Renal pelvis (tissue), 12 donors: ENCODE measurements at places on chromosomes 4 and X. TPM values are rescaled to one million over a fixed set of nuclear protein-coding genes. Genes with fewer than 3 reads are reported as not detected.

CLCN4 gene
- 4.2 TPM for polyA plus RNA-seq

GRCh38 chrX:131331152-131331551 lies 42.0 kb upstream of the IGSF1 start:
- DNase-seq: no peak

GPC3 gene
- 1,259 TPM for polyA plus RNA-seq

ALG13 gene
- polyA plus RNA-seq: 66.9 TPM

GRCh38 chr4:8747467-8748235 lies 124.0 kb downstream of the HMX1 start:
- no peak for DNase-seq

DNA sequence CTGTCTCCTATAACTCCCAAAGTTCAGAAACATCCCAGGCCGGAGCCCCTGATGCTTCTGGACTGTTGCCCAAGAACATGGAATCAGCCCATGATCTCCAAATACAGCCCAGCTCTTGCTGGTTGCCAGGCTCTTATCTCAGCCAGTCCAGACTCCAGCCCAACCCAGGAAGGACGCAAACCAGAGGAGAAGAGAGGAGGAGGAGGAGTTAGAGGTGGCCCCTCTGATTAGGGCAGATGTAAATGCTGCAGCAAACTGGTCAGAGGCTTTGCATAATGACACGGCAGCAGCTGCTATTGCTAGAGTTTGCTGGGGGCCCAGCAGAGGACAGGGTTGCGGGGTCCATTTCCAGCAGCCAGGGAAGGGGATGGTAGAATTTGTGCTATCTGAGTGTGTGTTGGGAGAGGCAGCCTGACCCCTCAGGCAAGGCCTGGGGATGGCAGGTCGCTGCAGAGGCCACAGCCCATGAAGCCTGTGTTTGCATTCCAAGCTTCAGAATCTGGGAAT lies 4.2 kb upstream of the OTUD5 start:
- DNase-seq: no peak

- no peak for DNase-seq
Measured at GRCh38 chr4:120105472-120105871, 38.8 kb upstream of the MAD2L1 start.

- no peak for DNase-seq
Measured at GRCh38 chrX:72396117-72396516, 90.4 kb upstream of the CITED1 start.

AFP gene
- polyA plus RNA-seq: 1,749 TPM

DNA sequence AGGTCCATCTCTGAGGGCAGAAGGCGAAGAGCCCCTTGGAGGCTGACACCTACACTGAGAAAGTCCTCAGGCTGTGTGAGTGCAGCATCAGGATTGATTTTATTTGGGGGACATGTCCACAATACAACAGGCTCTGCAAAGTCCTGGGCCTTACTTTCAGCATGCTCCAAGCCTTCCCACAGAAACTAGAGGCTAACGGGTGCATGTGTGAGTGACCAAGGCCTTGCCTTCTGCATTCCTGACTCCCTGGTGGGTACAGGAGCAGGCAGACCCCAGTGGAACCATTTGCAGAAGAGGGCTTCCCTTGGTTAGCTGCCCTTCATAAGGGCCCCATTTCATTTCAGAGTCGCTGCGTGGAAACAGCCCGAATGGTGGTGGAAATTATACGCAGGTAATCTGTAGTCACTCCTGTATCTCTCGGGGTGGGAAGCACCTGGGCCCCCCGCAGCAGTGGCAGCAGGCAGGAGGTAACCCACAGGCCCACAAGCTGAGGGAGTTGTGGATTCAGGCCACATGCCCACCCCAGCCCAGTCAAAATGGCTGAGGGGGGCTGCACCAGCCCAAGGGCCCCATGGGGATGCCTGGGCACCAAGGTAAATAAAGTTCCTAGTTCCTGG lies 37.7 kb downstream of the NSG1 start:
- DNase-seq: no peak

LINC00632 gene
- 14.9 TPM for polyA plus RNA-seq

DNA sequence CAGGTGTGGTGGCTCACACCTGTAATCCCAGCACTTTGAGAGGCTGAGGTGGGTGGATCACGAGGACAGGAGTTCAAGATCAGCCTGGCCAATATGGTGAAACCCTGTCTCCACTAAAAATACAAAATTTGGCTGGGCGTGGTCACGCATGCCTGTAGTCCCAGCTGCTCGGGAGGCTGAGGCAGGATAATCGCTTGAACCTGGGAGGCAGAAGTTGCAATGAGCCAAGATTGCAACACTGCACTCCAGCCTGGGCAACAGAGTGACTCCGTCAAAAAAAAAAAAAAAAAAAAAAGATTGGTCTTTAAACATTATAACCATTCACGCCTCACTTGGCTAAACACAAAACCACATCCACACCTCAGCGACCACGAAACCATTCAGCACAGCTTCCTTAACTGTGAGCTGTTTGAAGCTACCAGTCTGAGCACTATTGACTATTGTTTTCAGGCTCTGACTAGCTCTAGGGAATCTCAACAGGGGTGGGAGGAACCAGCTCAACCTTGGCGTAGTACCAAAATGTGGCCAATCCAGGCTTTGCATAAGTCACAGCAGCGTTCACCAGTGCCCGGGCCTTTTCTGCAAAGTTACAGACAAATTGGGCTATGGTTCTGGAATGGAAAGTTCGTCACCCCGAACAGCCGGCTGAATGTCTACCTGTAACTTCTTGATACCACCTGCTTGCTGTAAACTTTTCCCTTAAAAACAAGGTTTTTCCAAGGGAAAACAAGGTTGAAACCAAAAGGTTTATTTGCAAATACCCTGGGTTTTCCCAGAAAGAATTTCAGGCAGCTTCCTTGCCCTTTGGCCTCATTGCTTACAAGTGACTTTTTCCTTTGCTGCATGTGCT lies 73.6 kb upstream of the DHX15 start:
- no peak for DNase-seq

GRCh38 chr4:183721207-183722081 lies 62.4 kb downstream of the TRAPPC11 start:
- peak; percentile 46 for DNase-seq

DNA sequence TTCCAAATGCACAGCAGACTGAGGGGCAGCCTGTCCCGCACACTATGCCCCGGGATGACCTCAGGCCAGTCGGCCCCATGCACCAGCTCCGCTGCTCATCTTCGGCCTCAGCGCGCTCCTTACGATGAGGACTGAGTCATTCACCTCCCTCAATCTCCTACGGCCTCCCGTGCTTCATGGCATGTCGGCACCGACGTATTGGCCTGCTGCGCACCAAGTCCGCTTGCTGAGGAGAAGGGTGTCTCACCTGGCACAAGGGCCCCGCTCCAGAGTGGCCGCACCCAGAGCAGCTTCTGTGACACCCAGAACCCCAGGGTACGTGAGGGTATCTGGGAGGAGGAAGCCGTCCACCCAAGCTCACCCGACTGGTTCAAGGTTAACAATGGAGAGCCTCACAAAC lies 35.5 kb downstream of the GAK start:
- DNase-seq: no peak

- DNase-seq: no peak
Measured at GRCh38 chr4:184548316-184548647, 73.9 kb upstream of the IRF2 start.

DNA sequence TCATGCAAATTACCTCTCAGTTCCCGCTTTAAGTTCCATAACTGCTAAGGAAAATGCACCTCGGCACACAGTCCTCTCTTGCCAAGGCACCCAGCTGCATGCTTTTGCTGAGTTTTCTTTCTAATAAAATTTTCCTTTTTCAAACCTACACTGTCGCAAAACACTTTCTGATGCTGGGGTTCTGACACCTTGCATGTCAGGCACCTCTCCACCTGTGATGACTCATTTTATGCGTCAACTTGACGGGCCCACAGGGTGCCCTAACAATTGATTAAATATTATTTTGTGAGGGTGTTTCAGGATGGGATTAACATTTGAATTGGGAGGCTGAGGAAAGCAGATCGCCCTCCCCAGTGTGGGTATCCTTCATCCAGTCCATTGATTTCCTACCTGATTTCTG lies 291.0 kb upstream of the STS start:
- no peak for DNase-seq

GRCh38 chr4:77022560-77023179 lies 53.1 kb downstream of the CCNI start:
- DNase-seq: no peak

- no peak for DNase-seq
Measured at GRCh38 chr4:3387943-3388361, 53.8 kb upstream of the HGFAC start.

DNA sequence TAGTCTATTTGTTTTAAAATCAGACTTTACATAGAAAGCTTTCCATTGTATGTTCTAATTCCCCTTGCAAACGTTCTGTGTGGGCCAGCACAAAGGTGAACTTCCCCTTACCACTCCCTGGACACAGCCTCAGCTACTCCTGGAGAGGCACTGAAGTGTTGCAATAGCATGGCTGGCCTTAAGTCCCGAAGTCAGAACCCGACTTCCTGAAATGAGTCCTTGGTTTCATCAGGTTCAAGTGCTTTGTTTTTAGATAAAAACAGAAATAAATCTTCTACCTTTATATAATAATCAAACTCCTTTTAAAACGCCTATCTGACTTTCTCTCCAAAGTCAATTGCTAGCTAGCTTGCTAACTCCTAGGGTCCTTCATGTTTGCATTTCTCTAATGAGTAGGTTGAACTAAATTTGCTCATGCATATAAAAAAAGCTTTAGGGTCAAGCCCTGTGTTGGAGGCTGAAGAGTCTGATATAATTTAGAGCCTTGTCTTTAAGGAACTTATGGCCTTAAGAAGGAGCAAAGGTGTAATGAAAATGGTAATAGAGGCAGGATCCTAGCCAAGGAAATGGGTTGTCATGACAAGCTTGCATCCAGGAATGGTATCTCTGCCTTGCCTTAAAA lies 9.0 kb downstream of the BMP3 start:
- DNase-seq: no peak

- DNase-seq: no peak
Measured at GRCh38 chr4:20248155-20248558, 3.5 kb upstream of the SLIT2 start.

CLNK gene
- 0.61 TPM for polyA plus RNA-seq

SYAP1 gene
- 33.4 TPM for polyA plus RNA-seq

DNA sequence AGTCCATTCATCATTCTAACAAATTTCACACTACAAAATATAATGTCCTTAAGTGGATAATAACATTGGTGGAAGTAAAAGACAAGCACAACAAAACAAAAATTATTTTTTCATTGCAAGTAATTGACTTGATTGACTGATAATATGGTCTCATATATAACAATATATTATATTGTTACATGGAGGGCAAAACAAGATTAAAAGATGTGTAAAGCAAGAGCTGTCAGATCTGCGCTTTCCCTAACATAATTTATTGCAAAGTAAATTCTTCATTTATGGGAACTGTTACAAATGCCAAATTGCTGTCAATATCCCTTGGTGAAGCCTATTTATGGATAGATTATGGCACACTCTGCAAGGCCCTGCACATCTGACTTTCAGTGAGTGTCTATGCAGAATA lies 233.6 kb downstream of the PCDH7 start:
- DNase-seq: no peak

DNA sequence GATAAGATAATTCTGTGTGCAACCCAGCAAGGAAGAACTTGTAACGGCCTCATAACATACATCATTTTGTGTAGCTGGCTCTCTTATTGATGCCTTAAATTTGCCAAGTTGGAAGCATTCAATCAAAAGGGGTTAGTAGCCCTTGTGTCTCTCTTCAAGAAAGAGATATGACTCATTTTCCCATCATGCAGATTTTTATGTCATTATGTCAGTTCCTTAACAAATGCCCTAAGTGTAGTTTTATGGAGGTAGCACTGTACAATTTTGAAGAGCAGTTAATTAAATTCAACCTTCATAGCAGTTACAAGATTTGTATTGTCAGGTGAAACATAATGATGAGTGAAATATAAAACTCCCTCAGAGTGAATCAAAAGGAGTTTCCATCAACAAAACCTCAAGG lies 215.6 kb downstream of the GRIA3 start:
- DNase-seq: no peak

- no peak for DNase-seq
Measured at GRCh38 chr4:43481526-43481925, 589.0 kb downstream of the GRXCR1 start.

- no peak for DNase-seq
Measured at GRCh38 chr4:3753726-3754412, 12.3 kb upstream of the ADRA2C start.

NEUROG2 gene
- not detected for polyA plus RNA-seq

- no peak for DNase-seq
Measured at GRCh38 chr4:188025476-188025875, 29.9 kb downstream of the ZFP42 start.

GRCh38 chr4:31391976-31392375 lies 671.8 kb downstream of the PCDH7 start:
- DNase-seq: no peak

EDA2R gene
- 0.75 TPM for polyA plus RNA-seq

DNA sequence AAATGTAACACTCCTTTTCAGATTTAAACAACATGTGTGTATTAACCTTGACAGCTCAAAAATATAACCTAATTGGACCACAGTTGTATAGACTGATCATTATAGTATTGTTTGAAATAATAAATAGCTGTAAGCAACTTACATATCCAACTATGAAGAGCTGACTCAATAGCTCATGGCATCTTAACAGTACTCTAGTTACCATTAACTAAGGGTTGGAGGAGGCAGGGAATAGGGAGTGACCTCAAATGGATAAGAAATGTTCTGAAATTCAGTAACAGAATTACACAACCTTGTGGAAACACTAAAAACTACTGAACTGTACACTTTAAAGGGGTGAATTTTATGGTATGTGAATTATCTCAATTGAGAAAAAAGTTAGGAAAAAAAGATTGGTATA lies 136.5 kb upstream of the CPEB2 start:
- DNase-seq: no peak

- no peak for DNase-seq
Measured at GRCh38 chr4:56475917-56476316, 8.5 kb downstream of the SRP72 start.

- DNase-seq: no peak
Measured at GRCh38 chr4:138749303-138749702, 266.3 kb upstream of the NOCT start.

DNA sequence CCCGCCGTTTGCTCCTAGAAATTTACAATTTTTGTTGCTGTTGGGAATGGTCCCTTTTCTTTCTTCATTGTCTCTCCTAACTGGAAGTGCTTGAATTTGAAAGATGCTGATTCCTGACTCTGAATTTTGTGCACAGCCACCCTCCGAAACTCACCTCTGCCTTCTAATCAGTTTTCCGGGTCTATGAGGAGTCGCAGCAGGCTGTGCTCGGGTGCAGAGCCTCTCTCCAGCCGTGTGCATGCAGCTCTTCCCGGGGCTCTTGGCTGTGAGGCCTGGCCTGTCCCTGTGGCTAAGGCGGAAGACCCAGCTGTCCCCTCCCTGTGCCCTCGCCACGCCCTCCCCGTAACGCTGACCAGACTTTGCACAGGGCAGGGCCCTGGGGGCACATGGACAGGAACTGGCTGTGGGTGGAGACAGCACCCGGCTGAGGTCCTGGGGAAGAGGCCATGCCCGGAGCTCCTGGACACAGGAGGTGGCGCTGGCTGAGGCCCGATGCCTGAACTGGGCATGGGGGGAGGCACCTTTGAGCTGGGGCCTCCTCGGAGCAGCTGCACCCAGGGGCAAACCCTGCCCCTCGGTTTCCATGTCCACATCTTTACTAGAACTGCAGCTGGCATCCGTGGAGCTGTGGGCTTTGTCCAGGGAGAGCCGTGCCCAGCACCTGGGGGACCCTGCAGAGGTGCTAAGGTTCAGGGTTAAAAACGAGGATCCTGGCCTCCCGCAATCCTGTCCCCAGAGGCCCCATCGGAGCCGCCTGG lies 32.6 kb upstream of the SPON2 start:
- no peak for DNase-seq
